ENCODE measurements at places on chromosomes 5 and 9.

- no peak for DNase-seq
Observed at GRCh38 chr5:50550993-50551392, 109.9 kb upstream of the EMB start.

DNA sequence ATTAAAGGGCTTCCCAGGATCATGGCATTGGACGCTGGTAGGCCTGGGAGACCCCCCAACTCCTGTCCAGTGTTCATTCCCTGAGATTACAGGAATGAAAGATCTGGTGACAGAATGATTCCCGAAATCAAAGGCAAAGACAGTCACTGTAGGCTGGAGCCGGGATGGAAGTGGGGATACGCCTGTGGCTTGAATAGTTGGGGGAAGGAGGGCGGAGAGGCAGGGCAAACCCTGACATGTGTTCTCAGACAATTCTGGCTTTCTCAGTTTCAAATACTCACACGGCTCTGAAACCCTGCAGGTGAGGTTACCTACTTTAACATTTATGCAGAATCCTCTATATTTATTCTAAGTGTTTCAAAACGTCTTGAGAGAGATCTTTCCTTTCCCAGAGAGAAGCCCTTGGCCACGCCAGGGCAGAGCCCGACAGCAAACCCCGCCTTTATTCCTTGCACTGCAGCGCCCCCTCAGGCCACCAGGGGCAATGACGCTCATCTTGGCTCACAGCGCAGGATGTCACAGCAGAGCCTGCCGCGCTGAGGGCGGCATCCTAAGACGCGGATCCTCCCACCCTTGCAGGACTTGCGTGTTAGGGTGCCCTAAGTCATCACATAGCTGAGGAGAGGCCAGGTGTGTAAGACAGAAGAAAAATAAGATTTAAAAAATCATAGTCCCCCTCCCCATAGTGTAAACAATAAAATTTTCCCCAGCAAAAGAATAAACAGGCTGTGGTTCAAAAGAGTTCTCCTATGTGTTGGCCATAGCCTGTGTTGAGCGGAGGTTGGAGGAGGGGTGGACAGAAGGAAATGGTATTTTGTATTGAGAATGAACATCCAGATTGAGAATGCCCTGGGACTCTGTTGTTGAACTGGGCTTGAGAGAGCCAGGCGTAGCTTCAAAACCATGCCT is 284.5 kb downstream of the NTRK2 start:
- DNase-seq, result peak; percentile 4

DNA sequence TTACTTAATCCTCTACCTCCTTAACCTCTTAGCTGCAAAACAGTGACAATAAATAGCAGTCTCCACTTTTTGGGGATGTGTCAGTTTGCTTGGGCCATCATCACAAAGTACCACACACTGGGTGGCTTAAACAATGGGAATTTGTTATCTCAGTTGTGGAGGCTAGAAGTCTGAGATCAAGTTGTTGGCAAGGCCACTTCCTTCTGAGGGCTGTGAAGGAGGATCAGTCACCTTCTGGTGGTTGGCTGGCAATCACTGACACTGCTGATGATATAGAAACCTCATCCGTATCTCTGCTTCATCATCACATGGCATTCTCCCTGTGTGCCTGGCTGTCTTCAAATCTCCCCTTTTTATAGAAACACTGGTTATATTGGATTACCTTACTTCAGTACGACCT is 187.1 kb upstream of the TBC1D2 start:
- DNase-seq, result no peak

GRCh38 chr9:115642285-115642684 is 511.3 kb upstream of the PAPPA start:
- no peak for DNase-seq

- DNase-seq, result no peak
Observed at GRCh38 chr5:129746876-129747275, 1.0 kb upstream of the MINAR2 start.

DNA sequence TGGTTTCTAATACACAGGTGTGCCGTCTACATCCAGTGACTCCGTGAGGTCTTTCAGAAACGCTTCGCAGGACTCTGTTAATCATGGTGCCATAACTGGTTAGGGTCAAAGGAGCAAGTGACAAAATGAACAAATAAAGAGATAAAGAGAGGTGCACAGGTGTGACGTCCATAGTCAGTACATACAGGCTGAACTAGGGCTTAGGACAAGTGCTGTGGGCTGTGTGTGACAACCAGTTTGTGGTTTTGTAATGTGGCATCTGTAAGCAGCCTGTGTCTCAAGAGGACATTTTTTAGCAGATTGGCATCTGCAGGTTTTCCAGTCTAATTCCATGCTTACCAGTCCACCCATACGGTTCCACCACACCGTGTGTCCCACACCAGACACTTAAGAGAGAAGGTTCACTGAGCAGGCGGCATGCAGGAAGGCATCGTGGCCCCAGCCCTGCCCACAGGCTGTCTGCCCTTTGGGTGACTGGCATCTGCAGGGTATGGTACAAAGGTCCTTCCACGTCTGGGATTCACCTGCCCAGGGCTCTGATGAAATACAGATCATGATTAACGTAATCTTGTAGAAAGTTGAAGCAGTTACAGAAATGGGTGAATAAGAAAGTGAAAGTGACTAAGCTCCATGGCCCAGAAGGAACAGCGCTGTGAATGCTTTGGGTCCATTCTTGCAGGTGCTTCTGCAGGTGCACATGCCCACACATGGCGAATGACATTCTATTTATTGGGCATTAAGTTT is 26.9 kb downstream of the SRD5A1 start:
- no peak for DNase-seq

DNA sequence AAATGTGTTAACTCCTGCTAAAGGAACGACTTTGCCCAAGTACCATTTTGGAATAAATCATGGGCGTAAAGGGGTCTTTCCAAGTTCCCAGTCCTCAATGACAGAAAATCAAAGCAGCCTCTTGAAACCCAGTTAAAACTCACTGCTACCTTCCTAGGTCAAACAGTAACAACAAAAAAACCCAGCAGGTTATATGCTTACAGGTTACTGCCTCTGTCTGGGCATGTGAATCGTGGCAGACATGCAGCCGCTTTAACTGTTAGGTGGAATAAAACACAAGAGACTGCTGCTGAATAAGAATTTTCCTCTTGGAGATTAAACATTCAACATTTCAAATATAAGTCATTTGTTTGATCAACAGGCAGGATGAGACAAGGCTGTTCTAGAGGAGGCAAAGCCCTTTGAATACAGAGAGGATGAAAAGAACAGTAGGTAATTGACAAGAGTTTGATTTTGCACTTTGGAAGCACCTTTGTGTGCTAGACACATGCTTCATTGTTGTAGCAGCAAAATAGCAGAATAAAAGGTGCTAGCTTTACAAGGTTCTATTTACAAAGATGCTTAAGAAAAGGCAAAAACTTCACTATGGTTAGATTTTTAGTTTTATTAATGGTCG is 319.4 kb downstream of the NDUFS4 start:
- DNase-seq, result no peak

DNA sequence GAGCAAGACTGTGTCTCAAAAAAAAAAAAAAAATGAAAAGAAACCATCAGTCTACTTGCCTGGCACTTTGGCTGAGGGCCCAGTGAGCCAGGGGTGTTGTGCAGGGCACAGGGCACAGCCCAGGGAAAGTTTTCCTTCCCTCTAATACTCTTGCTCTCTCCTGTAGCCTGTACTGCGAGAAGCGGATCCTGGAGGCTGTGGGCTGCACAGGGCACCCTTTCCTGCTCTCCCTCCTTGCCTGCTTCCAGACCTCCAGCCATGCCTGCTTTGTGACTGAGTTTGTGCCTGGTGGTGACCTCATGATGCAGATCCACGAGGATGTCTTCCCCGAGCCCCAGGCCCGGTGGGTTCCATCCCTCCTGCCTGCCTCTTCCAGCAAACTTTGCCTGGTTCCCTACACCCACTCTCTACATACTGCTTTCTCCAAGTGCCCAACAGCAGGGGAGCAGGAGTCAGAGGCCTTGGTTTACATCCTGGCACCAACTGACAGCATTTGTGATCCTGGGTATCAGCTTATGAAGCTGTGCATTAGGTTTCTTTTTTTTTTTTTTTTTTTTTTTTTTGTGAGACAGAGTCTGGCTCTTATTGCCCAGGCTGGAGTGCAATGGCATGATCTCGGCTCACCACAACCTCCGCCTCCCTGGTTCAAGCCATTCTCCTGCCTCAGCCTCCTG is 7.2 kb downstream of the ZDHHC12 start:
- no peak for DNase-seq

GRCh38 chr9:105708405-105708804 is 14.1 kb downstream of the TMEM38B start:
- DNase-seq, result no peak

- no peak for DNase-seq
Observed at GRCh38 chr5:1047332-1047965, 38.8 kb downstream of the NKD2 start.

- no peak for DNase-seq
Observed at GRCh38 chr5:52985306-52985705, 3.8 kb upstream of the ITGA2 start.

DNA sequence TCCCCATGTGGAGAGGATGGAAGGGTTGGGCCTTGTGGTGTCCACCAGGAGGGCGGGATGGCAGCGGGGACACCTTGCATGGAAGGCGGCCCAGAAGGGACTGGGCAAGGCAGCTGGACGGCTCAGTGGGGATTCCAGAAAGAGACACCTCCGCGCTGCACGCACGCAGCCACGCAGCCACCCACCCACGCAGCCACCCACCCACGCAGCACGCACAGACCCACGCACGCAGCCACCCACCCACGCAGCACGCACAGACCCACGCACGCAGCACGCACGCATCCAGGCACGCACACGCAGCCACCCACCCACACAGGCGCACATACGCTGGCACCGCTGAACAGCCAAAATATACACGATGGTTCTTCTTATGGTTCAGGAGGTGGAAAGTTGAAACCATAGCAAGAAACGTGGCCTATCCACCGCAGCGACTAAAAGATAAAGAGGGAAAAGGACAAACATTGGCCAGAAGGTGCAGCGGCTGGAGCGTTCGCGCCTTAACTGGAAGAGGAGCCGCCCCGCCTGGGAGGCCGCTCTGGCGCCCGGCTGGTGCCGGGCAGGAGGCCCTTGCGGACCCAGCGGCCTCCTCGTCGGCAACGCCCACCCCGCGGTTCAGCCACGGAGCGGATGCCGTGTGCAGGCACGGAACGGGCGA is 22.2 kb upstream of the EXOC3 start:
- DNase-seq, result no peak

DNA sequence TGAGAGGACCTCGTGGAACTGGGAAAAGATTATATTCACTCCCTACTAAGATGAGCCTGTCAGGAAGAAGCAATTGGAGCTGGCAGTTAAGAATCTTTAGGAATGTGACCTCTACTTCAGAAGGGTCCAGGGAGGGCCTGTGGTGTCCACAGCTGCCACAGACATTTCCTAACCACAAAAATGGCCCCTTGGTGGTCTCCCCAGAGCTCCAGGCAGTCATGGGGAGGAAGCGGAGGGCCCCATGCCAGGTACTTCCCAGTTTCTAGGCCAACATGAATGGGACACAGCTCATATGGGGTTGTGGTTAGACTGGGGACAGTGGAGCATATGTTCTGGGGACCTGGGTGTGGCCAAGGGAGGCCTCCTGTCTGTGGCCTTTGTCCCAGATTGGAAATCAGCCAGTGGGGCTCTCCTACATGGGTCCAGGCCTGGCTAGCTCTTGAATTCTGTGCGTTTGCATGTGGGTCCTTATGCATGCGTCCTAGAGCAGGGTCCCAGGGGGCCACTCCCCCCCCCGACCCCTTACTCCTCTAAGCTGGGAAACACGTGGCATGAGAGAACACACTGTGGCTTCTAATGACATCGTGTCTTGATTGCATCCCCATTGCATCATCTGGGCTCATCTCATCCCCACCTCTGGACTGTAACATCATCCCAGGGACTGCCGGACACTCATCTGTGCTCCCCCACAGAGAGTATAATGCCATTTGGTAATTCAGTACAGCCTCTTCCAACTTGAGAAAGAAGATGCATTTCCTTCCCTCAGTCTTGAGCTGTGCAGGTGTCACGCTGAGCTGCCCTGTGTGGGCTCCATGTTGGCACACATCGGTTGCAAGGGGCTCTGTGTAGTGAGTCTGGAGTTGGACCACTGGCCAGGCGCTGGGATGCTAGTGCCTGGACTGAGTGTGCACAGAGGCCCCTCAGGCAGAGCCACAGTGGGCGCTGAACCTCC is 31.3 kb downstream of the IRF1 start:
- DNase-seq, result no peak

GRCh38 chr9:73810585-73811215 is 659.0 kb downstream of the ANXA1 start:
- no peak for DNase-seq

GRCh38 chr5:37844009-37844408 is 4.2 kb upstream of the GDNF start:
- no peak for DNase-seq

- no peak for DNase-seq
Observed at GRCh38 chr5:87147441-87147840, 120.2 kb upstream of the RASA1 start.

DNA sequence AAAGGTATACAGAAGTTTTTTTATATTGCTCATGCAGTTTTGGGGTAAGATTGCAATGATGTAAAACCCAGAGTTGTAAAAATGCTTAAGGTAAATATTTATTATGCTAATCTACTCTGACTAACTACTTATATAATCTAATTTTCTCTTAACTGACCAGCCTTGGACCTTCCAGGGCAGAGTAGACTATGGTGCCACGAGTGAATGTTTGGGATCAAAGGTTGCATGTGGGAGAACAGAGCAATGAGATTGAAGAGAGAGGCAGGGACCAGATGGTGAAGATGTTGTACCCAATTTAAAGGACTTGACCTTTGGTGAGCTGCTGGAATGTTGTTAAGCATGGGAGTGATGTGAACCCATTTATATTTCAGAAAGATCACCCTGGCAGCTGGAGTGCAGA is 34.8 kb upstream of the PANK3 start:
- no peak for DNase-seq

DNA sequence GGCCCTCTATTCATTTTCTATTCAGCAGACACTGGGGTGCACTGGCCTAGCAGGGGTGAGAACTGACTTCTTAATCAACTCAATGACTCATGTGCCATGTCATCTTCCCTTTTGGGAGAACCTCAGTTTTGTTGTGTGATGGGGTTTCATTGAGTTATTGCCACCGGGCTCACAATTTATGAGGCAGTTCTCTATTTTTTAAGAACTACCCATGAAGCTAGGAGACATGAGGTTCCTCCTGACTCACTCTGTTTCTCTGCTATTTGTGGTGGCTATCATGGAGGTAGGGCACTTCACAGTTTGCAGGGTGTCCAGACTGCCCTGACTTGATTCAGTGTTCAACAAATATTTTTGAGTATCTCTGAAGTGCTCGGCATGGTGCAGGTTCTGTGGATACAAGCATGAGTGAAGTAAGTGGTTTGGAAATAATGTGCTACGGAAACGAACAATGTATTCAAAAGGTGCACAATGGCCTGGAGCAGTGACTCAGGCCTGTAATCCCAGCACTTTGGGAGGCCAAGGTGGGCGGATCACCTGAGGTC is 39.3 kb downstream of the SPARC start:
- no peak for DNase-seq

GRCh38 chr5:169778622-169779596 is 141.8 kb downstream of the DOCK2 start:
- DNase-seq, result no peak

GRCh38 chr5:2201011-2201410 is 318.3 kb upstream of the IRX4 start:
- no peak for DNase-seq

- DNase-seq, result no peak
Observed at GRCh38 chr9:129665389-129665775, at the start of gene PRRX2. Gene PRRX2 (plus strand): TSS chr9:129665647. CDS start chr9:129665868, 221 bp downstream.

- no peak for DNase-seq
Observed at GRCh38 chr9:116945817-116946216, 258.7 kb downstream of the TRIM32 start.

- DNase-seq, result no peak
Observed at GRCh38 chr5:133257977-133258376, 206.2 kb downstream of the HSPA4 start.

Data from stimulated activated CD8-positive, alpha-beta memory T cell treated with anti-CD3 and anti-CD28 coated beads, Interleukin-7, amount 100 ng/mL, for 4 hours (primary cell).